Central memory CD8-positive, alpha-beta T cell (primary cell): ENCODE measurements at places on chromosomes 1 and 21.
A peak's percentile ranks its signal among the peaks of the same experiment; 100 is the strongest.

- H3K27me3 ChIP-seq = no peaks in the 10 kb centered on the region
- H3K4me1 ChIP-seq = peaks cover 11% of the 10 kb centered on the region
- H3K36me3 ChIP-seq = peaks cover 1% of the 10 kb centered on the region
- H3K27ac ChIP-seq = no peak overlapping the region
- DNase-seq = no peak
These were observed 33.9 kb upstream of the SELENON start for GRCh38 chr1:25765923-25766589.

DNA sequence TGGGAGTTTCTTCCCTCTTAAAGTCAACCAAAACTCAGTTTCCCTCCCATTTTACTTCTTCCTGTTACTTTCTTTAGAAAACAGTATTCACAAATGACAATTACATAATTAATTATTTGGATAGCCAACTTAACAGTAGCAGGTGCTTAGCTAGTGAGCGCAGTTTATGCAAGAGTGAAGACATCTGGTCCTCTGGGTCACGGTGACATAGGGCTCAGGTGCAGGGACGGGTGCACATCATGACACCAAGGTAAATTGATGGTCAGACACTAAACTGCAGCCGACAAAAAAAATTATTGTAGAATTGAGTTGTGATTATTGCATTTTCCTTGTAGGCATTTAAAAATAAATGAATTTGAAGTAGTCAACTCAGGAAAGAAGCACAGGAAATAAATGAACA, 142.0 kb upstream of the KCTD3 start:
- no peaks in the 10 kb centered on the region for H3K27me3 ChIP-seq
- no peak overlapping the region for H3K4me3 ChIP-seq
- no peaks in the 10 kb centered on the region for H3K36me3 ChIP-seq
- DNase-seq = no peak
- H3K4me1 ChIP-seq = no peaks in the 10 kb centered on the region
- H3K27ac ChIP-seq = no peak overlapping the region

- no peak for DNase-seq
- no peaks in the 10 kb centered on the region for H3K27me3 ChIP-seq
- H3K36me3 ChIP-seq = peaks cover 1% of the 10 kb centered on the region
- H3K4me1 ChIP-seq = no peaks in the 10 kb centered on the region
- no peak overlapping the region for H3K4me3 ChIP-seq
- H3K27ac ChIP-seq = no peak overlapping the region
These were observed 42.6 kb upstream of the PTGS2 start for GRCh38 chr1:186722711-186723309.

DNA sequence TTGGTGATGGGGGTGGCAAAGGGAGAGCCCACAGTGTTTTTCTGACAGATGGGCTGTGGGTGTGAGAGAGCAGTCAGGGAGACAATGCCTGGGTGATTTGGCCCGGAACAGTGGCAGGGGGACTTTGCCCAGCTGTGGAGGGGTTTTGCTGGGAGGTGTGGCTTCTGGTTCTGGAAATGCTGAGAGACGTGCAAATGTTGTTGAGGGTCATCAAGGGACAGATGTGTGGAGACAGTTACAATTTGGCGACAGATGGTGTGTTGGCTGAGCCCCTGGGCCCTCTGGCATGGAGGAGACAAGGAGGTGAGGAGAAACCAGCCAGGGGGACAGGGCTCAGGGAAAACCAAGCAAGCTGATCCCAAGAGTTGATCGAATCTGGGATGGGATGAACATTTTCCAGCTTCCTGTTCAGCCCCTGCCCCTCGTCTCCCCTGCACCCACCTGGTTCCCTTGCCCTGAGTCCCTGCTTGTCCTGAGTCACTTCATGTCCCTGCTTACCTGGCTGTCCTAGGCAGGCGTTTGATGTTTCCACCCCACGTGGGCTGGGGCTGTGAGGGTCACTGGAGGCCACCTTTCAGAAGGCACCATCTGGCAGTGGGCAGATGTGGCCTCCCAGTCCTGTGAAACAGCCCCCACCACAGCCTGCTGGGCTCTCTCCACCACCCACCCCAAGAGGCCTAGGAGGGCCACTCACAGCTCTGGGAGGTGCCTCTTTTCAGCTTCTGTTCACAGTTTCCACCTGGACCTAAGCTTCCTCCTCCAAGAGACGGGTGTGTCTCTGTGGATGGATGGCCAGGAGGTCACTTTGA, 15.8 kb upstream of the ZNF678 start:
- no peak for DNase-seq
- H3K36me3 ChIP-seq = no peaks in the 10 kb centered on the region
- no peak overlapping the region for H3K27ac ChIP-seq
- H3K4me1 ChIP-seq = no peaks in the 10 kb centered on the region
- peaks cover 23% of the 10 kb centered on the region for H3K27me3 ChIP-seq
- no peak overlapping the region for H3K4me3 ChIP-seq

DNA sequence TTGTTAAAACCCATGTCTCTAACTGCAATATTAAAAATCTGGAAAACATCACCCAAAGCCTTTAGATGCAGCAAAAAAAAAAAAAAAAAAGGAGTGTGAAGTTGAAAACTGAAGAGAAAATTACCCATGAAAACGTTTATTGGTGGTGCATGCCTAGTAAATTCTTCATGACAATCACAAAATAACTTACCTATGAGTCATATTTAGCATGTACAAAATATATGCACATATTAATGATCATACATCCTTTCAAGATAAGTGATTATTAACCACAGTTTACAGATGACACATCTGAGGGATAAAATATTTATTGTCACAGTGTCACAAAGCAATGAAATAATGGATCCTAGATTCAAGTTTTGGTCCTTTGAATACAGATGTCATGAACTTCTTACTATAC, 505.2 kb upstream of the NR5A2 start:
- H3K27ac ChIP-seq = no peak overlapping the region
- no peak for DNase-seq
- no peaks in the 10 kb centered on the region for H3K36me3 ChIP-seq
- H3K27me3 ChIP-seq = no peaks in the 10 kb centered on the region
- H3K4me3 ChIP-seq = no peak overlapping the region

- DNase-seq = no peak
- no peak overlapping the region for H3K4me3 ChIP-seq
- H3K27ac ChIP-seq = no peak overlapping the region
- peaks cover 1% of the 10 kb centered on the region for H3K36me3 ChIP-seq
- no peaks in the 10 kb centered on the region for H3K4me1 ChIP-seq
- H3K27me3 ChIP-seq = peaks cover 49% of the 10 kb centered on the region
These were observed 4.5 kb downstream of the ASCL5 start for GRCh38 chr1:201122321-201122957.

GRCh38 chr1:150628766-150629114, 672 bp downstream of the ENSA start:
- peaks cover 36% of the 10 kb centered on the region for H3K36me3 ChIP-seq
- DNase-seq = no peak
- H3K4me3 ChIP-seq = no peak overlapping the region
- H3K27ac ChIP-seq = no peak overlapping the region

DNA sequence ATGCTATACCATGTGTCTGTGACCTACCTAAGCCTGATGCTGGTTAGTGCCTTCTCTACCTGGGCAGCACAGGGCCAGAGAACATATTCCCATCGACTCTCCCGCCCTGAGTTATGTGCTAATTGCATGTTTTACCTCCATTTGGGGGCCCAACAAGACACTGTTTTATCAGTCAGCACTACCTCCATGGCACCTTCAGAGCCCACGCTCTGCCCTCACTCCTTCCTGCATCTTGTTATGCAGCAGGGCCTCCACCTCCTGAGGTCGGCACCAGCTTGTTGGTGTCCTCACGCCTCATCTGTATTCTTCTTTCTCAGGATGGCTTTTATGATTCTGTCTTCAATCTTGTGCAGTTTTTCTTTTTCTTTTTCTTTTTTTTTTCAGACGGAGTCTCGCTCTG, 11.9 kb downstream of the WNT9A start:
- no peak overlapping the region for H3K27ac ChIP-seq
- peaks cover 11% of the 10 kb centered on the region for H3K4me1 ChIP-seq
- H3K27me3 ChIP-seq = no peaks in the 10 kb centered on the region
- DNase-seq = no peak
- no peaks in the 10 kb centered on the region for H3K36me3 ChIP-seq
- no peak overlapping the region for H3K4me3 ChIP-seq

DNA sequence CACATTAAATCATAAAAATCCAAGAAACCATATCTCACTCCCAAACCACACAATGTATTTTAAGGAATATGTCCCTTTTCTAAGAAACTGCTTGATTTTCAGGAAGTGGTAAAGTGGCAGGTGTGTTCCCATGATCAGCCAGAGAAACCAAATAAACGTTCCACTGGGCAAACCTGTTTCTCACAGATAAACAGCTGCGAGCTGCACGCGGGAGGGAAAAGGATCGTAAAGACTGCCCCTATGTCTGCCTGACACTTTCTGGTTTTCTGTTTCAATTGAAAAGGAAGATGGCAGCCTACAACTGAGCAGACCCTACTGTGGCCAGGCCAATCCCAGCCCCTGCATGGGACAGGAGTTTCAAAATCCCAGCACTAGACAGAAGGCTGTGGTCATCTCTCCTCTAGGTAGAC, 36.6 kb downstream of the HIVEP3 start:
- peaks cover 43% of the 10 kb centered on the region for H3K4me1 ChIP-seq
- H3K4me3 ChIP-seq = no peak overlapping the region
- H3K27me3 ChIP-seq = no peaks in the 10 kb centered on the region
- H3K36me3 ChIP-seq = no peaks in the 10 kb centered on the region

DNA sequence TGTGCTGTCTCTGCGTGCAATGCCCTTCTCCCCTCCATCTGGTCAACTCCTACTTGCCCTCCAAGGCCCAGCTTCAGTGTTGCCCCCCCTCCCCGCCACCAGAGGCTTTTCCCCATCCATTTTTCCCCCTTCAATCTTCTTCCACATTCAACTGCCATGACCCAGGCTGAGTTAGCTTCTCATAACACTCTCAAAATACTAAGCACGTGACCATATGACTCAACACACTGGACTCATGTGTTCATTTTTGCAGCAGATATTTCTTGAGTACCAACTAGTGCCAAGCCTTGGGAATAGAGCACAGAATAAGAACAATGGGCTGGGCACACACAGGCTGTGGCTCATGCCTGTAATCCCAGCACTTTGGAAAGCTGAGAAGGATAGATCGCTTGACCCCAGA, 132.1 kb downstream of the IGSF21 start:
- H3K27ac ChIP-seq = no peak overlapping the region
- no peaks in the 10 kb centered on the region for H3K36me3 ChIP-seq
- H3K4me3 ChIP-seq = no peak overlapping the region
- peaks cover 34% of the 10 kb centered on the region for H3K27me3 ChIP-seq
- no peaks in the 10 kb centered on the region for H3K4me1 ChIP-seq

GRCh38 chr1:181127898-181128453, 39.5 kb downstream of the IER5 start:
- peaks cover 13% of the 10 kb centered on the region for H3K4me1 ChIP-seq
- no peak overlapping the region for H3K27ac ChIP-seq
- H3K36me3 ChIP-seq = peaks cover 1% of the 10 kb centered on the region
- no peaks in the 10 kb centered on the region for H3K27me3 ChIP-seq
- no peak overlapping the region for H3K4me3 ChIP-seq

DNA sequence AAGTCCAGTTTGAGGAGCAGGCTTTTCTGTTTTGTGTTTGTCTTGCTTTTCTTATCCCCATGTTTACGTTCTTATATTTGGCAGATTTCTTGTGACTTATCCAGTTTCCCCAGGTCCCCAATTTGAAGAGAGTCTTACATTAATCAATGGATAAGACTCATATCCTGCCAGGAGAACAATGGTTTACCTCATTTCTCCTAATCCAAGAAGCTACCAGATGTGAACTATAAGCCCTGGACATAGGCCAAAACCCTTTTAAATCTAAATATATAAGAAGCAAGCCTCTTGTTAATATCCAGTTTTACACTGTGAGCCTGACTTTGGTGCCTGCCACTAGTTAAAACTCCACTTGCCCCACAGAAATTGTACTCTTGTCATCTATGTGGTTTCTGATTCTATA, 15.1 kb upstream of the COP1 start:
- no peak overlapping the region for H3K4me3 ChIP-seq
- H3K27me3 ChIP-seq = peaks cover 13% of the 10 kb centered on the region
- no peaks in the 10 kb centered on the region for H3K36me3 ChIP-seq
- no peak for DNase-seq
- H3K27ac ChIP-seq = no peak overlapping the region

GRCh38 chr1:45230537-45230936, 24.1 kb upstream of the ZSWIM5 start:
- H3K4me1 ChIP-seq = no peaks in the 10 kb centered on the region
- H3K27ac ChIP-seq = no peak overlapping the region
- H3K36me3 ChIP-seq = no peaks in the 10 kb centered on the region
- no peak for DNase-seq

DNA sequence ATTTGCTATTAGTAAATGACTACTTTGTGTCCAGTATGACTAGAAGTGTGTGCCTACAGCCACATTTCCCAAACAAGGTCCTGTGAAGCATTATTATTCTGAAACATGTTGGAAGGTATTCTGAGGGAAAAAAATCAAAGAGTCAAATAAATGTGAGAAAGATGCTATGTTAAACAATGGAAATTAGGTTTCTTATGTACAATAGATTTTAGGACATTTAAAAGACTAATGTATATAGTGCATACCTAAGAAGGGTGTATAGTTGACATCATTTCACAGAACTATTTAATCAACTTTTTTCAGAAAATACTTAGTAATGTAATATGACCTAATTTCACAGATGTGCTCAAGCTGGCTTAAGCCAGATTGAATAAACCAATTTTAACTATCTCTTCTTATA, 582.5 kb downstream of the USP25 start:
- H3K4me3 ChIP-seq = no peak overlapping the region
- H3K36me3 ChIP-seq = no peaks in the 10 kb centered on the region
- no peaks in the 10 kb centered on the region for H3K27me3 ChIP-seq
- no peaks in the 10 kb centered on the region for H3K4me1 ChIP-seq

DNA sequence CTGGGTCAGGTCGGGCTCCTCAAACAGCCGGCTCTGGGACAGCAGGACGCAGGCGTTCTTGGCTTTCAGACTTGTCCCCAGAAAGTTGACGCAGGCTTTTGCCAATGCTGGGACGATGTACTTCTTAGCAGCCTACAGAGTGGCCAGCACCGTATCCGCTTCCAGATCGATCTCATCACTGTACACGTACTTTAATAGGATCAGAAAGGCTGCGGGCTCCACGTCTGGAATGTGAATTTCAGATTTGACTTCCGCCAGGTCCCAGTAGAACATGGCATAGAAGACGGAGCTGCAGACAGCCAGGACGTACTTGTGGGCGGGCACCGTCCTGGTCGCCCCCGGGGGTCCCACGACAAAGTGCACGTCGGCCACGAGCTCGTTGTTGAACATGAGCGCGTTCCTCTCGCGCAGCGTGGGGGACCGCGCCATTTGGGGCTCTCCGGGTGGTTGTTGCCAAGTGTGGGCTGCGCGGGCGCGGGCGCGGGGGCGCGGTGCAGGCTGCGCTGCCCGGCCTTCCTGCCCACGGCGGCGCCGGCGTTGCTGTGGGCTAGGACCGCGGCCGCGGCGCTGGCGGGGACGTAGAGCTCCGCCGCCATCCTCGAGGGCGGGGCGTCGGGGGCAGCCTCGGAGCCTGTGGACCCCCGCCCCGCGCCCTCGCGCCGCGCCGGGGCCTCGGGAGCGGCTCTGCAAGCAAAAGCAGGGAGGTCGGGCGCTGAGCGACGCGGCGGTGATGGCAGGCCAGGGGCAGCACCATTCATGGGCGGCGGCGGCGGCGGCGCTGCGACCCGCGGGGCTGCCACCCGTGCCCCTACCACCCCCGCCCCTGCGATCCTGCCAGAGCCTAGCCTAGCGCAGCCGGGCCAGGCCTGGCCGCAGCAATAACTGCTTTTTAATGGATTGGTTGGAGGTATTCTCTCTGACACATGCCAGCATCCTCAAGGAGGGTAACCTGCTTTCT, 10.6 kb downstream of the CNR2 start:
- H3K27ac ChIP-seq = no peak overlapping the region
- H3K4me1 ChIP-seq = peaks cover 50% of the 10 kb centered on the region
- H3K27me3 ChIP-seq = no peaks in the 10 kb centered on the region
- peaks cover 29% of the 10 kb centered on the region for H3K36me3 ChIP-seq
- peak overlapping the region; percentile 42 for H3K4me3 ChIP-seq
